Activated CD8-positive, alpha-beta memory T cell treated with anti-CD3 and anti-CD28 coated beads for 1 hour (primary cell): ENCODE measurements at places on chromosomes 5 and 9.

- no peak for DNase-seq
Measured at GRCh38 chr5:9761706-9762105, 131.6 kb upstream of the TAS2R1 start.

DNA sequence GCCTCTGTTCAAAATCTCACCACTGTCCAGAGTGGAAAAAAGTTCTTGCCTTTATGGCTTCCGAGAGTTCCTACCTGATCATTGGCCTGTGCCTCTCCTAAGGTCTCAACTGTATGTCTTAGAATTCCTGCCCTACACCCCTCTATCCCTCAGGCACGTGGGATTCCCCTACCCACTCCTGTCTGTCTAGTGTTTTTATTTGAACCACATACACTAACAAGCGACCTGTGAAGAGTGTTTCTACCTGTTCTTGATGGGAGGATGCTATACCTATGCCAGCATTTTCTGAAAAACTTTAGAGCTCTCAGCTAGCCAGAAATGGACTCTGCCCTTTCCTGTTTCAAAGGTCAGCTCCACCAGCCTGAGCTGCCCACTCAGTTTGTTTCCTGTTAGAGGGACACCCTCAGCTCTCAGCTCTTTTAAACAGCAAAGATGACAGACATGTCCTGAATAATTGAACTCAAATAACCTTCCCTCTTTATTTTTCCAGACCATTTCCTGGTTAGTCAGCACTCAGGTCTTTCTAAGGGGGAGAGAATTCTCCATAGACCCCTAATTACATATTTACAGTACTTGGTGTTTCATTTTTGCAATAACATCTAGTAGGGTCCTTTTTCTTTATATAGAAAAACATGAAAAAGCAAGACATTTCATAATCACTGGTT is 214.8 kb downstream of the AOPEP start:
- DNase-seq = no peak

DNA sequence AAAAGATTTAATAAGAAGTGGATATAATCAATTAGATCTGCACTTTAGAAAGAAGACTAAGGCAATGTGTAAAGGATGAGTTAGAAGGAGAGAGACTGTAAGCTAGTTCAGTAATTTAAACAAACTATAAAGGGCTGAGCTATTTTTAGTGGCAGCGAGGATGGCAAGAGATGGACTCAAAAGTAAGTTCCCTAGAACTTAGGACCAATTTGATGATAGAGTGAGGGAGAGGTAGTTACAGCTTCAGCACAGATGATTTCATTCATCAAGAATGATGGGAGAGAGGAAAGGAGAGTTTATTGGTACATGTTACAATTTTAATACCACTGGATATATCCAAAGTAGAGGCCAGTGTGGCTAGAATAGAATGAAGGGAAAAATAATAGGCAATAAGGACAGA is 19.1 kb downstream of the NADK2 start:
- DNase-seq = no peak

- DNase-seq = no peak
Measured at GRCh38 chr5:88419931-88420330, 151.3 kb upstream of the TMEM161B start.

- DNase-seq = no peak
Measured at GRCh38 chr5:135944967-135945560, 9.7 kb downstream of the LECT2 start.

GRCh38 chr5:14355391-14355790 is 212.2 kb downstream of the TRIO start:
- no peak for DNase-seq

- DNase-seq = no peak
Measured at GRCh38 chr5:78103232-78103918, 191.1 kb downstream of the AP3B1 start.
